8988T (cell line): ENCODE measurements at places on chromosomes 1 and 21.

GRCh38 chr1:27831568-27832410, 1.2 kb downstream of the PPP1R8 start:
- no peak for DNase-seq

- DNase-seq, result no peak
These were observed 403.2 kb upstream of the B3GALT2 start for GRCh38 chr1:193589597-193590040.

DNA sequence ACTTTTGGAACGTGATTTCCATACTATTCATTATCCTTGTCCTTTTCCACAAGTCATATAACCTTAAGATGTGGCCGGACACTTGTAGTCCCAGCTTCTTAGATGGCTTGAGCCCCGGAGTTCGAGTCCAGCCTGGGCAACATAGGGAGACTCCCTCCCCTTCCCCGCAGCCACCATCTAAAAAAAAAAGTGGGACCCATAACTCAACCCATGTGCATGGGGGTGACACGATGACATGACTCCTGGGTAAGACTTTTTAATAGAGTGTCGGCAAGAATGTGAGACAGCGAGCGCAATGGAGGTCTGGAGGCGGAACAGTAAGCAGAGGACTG, 25.7 kb downstream of the MIA3 start:
- no peak for DNase-seq

DNA sequence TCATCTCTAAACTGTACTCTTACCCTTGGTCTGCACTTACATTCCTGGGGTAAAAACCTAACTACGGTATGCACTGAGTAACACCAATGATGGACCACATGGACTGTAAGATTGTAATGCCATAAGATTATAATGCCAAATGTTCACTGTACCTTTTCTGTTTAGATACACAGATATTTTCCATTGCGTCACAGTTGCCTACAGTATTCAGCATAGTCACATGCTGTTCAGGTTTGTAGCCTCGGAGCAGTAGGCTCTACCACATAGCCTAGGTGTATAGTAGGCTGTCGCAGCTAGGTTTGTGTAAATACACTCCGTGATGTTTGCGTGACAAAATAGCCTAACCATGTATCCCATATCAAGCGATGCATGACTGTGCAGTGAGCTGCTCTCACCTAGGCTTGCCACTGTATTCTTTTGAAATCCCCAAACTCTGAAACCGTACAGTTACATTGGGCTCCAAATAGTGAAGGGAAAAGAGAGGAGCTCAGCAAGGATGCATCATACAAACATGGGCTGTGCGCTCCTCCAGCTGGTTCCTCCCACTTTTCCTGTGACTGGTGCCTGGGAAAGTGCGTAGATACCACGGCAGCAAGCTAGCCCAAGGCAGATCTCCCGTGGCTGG, 35.2 kb downstream of the CFAP57 start:
- no peak for DNase-seq

GRCh38 chr1:200969726-200970561, 53.6 kb downstream of the KIF21B start:
- DNase-seq, result no peak

GRCh38 chr1:231778009-231778719, 151.6 kb downstream of the DISC1 start:
- no peak for DNase-seq

- no peak for DNase-seq
These were observed 226.9 kb upstream of the C1orf174 start for GRCh38 chr1:4126731-4127591.

DNA sequence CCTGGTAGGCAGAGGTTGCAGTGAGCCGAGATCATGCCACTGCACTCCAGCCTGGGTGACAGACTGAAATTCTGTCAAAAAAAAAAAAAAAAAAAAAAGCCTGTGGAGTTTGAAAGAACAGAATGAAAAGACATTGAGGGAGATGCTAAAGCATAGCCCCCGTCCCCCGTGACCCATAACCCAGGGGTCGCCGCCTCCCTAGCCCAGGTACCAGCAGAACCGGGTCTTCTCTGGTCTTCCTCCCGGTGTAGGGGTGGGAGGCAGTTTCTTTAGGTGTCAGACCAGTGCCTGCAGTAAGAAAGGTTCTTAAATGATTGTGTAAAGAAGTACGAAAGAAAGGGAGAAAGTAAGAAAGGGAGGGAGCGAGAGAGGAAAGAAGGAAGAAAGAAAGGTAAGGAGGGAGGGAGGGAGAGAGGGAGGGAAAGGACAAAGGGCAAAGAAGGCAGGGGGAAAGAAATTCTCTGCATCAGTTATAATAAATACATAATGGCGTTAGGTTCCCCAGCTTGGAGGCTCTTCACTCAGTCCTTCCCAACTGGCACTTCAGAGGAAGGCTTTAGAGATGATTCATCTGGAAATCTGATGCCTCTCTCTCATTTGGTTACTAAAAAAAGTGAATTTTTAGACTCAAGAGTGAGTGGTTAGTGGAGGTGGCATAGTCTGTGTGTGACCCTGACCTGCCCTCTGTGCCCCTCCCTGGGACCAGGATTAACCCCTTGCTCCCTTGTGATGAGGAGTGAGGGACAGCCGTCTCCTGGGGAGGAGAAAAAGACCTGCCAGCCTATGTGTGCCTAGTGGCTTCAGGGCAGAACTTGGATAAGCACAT, 1.1 kb downstream of the IL24 start:
- DNase-seq, result no peak

DNA sequence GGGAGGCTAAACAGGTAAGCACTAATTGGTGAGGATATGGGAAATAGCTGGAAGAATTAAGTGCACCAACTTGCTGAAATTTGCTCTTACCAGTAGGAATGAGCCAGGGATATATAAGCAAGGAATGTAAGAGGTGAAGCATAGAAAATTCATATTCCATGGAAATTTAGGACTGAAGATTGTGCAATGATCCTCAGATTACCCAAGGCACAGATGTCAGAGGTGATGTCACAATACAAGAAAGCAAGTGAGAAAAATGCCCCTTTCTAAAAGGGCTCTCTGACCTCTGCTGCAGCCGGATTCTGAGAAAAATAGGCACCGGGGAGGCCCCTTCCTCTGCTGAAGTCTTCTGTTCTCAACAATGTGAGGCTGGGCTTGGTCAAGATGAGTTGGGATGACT, 112.3 kb upstream of the ZNF678 start:
- no peak for DNase-seq

DNA sequence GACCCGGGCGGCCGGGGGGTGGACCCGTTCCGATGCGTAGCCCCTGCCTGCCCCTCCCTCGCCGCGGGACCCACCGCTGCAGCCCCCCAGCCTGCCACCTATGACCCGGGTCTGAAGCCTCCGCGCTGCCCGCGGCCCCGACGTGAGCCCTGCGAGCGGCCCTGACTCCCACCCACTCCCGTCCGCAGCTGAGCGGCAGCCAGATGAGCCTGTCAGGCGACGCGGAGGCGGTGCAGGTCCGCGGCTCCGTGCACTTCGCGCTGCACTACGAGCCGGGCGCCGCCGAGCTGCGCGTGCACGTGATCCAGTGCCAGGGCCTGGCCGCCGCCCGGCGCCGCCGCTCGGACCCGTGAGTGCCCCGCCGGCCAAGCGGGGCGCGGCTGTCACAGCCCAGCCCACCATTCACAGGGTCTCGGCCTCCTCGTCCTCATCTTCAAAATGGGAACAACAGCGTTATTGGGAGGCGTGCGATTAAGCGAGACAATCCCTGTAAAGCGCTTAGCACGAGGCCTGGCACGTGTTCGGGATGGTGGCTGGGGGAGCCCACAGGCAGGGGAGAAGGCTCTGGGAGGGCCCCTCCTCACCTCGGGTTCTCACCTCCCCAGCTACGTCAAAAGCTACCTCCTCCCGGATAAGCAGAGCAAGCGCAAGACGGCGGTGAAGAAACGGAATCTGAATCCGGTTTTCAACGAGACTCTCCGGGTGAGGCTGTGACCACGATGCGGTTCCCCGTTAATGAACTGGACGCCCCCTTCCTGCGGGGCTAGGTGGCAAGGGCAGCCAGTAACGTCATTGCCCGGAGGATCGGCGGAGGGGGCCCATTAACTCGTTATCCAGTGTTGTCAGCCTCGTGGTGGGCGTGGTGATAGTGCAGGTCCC, 8.2 kb downstream of the SYTL1 start:
- DNase-seq, result no peak

- no peak for DNase-seq
These were observed 46.2 kb downstream of the KDM5B start for GRCh38 chr1:202762019-202762418.

DNA sequence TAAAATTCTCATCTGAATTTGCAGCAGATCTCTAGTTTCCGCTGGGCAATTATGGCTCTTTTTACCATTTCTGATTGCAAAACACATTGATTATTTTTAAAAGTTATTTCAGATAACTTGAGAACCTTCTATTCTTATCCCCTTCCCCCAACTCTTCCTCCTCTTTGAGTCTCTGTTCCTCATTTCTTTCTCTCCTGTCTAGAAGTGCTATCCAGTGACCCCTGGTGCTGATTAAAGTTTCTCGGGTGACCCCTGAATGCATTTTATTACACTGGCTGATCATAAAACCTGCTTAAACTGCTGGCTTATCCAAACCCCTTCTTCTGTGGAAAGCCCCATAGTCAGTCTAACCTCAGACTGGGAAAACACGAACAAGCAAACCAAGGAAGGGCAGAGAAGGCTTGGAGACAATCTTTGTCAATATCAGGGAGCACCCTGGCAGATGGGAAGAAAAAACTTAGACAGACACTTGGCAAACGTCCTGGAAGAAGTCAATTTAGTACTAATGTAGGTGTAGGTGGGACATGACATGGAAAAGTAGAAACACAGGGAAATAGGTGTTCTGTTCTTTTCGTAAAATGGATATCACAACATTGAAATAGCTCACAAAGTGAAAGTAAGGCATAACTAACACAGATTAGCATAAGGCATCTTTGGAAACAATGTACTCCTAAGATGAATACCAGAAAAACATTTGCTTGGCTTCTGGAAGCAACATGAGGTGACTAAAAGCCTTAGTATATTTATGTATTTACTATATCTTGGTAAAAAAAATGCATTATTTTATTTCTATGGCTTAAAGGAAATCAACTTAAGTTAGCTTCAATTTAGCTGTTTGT, 61.4 kb downstream of the GORAB start:
- DNase-seq, result no peak

DNA sequence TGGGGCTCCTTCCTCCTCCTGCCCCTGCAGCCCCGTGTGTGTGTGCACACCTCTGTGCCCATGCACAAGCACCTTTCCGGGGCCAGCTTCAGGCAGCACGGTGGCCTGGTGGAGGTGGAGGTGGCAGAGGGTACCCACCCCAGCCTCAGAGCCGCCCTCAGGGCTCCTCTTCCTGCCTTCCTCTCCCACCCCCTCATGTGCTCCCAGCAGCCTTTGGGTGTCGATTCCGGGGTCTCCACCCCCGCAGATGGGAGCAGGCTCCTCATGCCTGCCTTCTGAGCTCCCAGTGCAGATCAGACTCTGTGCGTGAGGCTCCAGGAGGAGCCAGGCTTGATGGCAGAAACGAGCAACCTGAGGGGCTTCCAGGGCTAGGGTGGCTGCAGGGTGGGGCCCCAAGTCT, 29.2 kb upstream of the PLCH2 start:
- no peak for DNase-seq

- DNase-seq, result no peak
These were observed 27.3 kb downstream of the WNT9A start for GRCh38 chr1:227920426-227920825.

GRCh38 chr1:17773591-17774326, 18.6 kb downstream of the ACTL8 start:
- DNase-seq, result no peak

- no peak for DNase-seq
These were observed 4.4 kb downstream of the KCNN3 start for GRCh38 chr1:154865442-154866256.

- DNase-seq, result no peak
These were observed 159.2 kb downstream of the TRABD2B start for GRCh38 chr1:47837866-47838561.

DNA sequence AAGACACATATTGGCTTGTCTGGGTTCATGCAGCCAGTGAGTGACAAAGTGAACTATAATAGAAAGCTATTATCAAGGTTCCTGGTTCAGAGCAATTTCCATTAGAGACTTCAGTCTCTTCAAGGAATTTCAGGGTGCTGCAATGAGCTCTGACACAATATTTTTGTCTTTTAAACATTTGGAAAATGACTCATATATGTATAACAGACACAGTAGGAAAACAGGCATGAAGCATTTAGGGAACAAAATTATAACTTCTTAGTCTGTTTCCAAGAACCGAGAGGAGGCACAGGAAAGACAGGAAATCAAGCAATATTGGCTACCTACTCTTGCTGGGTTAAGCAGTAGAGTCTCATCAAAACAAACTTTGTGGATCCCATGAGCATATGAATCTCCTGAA, 170.4 kb downstream of the PTPRC start:
- no peak for DNase-seq

GRCh38 chr1:221845650-221846371, 103.9 kb upstream of the DUSP10 start:
- no peak for DNase-seq

DNA sequence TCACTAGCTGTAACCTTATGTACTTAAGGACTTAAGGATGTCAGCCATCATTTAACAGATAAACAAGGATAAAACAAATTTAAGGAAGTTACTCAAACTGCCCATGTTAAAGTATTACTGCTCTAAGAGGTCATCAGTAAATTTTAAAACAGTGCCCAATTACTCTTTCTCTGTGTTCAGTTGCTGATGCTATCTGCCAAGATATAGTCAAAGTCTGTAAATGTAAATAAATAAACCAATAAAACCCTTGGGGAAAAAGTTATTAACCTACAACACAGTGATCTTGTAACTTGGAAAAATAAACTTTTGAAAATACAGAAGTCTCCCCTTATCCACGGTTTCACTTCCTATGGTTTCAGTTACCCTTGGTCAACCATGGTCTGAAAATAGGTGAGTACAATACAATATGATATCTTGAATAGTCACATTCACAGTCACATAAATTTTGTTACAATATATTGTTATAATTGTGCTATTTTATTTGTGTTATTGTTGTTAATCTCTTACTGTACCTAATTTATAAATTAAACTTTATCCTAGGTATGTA, 501.8 kb downstream of the LMO4 start:
- no peak for DNase-seq

DNA sequence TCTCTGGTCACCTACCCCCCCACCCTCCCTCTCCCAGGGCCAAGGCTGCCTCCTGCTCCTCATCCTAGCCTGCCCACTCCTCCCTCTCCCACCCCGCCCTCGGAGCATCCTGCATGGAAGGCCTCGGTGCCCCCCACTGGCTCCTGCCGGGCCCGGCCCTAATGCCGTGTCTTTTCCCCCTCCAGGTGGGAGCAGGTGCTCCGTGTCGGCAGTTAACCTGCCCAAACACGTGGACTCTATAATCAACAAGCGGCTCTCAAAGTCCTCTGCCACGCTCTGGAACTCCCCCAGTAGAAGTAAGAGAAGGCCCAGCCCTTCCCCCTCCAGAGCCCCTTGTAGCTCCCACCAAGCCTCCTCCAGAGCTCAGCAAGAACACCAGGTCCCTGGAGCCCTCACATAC, 18.8 kb downstream of the MAP7D1 start:
- no peak for DNase-seq

GRCh38 chr1:198157847-198158725, 1.3 kb downstream of the NEK7 start:
- DNase-seq, result no peak
